ENCODE measurements at places on chromosomes 4 and X. TPM values are rescaled to one million over a fixed set of nuclear protein-coding genes. Genes with fewer than 3 reads are reported as not detected.

The PNPLA4 gene
- total RNA-seq, result not detected

The NALF2 gene
- total RNA-seq, result not detected

The DGKQ gene
- total RNA-seq, result 5.7 TPM

The FAM184B gene
- total RNA-seq, result not detected

The FRG2 gene
- 1.0 TPM for total RNA-seq

The KDM5C gene
- total RNA-seq, result 62.1 TPM

The CPEB2 gene
- 1.4 TPM for total RNA-seq

All from H4 (cell line).